ENCODE measurements at places on chromosomes 6 and 20.

- DNase-seq: peak; percentile 39
These were observed 24.1 kb upstream of the ROS1 start for GRCh38 chr6:117449549-117450439.

GRCh38 chr6:42217157-42217518, 523 bp downstream of the MRPS10 start:
- DNase-seq: no peak

- no peak for DNase-seq
These were observed 38.1 kb downstream of the PNLDC1 start for GRCh38 chr6:159838020-159838744.

DNA sequence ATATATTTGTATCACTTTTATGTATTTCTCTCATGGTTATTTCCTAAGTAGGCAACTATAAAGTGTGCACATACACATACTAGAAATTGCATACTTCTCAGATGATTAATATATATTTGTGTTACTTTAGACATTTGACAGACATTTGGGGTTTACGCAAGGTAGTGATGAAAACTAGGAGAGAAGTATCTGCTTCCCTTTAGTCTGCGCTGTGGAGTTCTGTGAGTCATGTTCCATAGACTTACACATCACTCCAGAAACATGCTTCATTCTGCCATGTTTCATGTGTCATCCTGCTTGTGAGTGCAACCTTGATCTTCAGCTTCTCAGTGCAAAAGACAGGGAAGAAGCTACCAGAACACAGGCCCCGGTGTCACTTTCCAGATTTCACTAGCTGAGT, 200.7 kb upstream of the BMP2 start:
- DNase-seq: no peak

GRCh38 chr20:19975436-19975799, 41.7 kb upstream of the NAA20 start:
- no peak for DNase-seq

GRCh38 chr20:61815678-61816077, 250.0 kb downstream of the TAF4 start:
- DNase-seq: no peak

DNA sequence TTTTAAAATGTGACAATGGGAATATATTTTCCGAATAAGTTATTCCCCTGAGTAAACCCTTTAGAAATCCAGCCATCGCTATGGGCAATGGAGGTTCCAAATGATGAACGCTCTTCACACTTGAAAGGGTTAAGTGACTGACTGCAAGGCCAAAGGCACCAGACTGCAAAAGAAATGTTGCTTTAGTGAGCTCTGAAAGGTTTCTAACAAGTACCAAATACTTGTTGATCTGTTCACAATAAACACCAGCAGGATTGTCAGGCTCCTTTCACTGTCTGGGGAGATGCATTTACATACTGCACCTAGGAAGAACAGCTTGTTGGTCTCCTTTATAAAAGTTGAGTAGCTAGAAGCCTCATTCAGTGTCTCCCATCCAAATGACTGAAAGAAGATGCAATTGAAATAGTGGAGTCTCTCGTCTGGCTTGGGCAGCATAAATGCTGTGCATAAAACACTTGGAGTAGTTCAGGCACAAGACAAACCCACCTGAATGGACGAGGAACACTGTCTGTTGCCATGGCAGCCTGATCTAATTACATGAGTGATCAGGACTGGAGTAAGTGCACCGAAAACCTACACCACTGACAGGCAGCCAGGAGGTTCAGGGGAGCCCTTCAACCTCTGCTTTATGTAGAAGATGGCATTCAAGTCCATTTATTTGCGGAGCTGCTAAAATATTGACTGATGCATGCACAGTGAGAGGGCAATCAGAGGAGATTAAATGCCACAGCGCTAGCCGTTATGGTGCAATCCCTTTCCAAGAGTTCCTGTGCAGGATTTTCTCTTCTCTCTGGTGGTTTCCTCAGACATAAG, 2.9 kb downstream of the ATXN1 start:
- no peak for DNase-seq

- DNase-seq: no peak
These were observed 605 bp downstream of the COX4I2 start for GRCh38 chr20:31638317-31638716.

GRCh38 chr6:97714772-97715171, 431.8 kb upstream of the MMS22L start:
- DNase-seq: no peak

- DNase-seq: no peak
These were observed 364.6 kb upstream of the SULF2 start for GRCh38 chr20:48149902-48150301.

- DNase-seq: no peak
These were observed 81.7 kb upstream of the MTHFD1L start for GRCh38 chr6:150783813-150784212.

DNA sequence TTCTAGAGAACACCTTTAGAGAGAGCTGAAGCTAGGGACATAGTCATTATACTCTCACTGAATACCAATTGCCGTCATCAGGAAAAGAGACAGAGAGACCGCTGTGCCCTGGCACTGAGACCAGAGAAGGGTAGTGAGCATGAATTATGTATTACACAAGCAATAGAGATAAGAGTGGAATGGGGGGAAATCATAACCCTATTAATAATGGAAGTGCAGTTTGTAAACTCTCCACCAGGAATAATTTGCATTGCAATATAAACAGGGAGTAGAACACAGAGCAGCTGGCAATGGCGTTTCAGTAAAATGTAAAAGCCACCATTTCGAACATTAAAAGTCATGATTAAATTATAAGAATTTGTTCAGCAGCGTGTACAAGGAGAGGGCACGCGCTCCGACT, 244.5 kb downstream of the MAFB start:
- DNase-seq: no peak

DNA sequence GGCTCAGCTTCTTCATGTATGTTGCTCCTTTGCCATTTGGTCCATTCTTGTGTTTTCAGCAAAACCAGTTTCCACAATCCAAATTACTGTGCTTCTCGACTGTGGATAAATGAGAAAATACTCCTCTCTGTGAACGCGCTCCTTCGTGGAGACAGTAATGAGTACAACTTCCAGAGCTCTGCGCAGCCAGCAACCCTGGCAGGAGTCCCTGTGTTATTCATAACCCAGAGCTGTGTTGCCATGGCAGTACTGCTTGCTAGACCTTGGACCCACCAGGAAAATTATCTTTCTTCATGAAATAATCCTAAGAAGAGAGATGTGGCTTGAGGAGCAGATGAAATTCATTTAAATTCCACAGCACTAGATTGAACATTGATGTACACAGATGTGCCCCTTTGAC, 73.7 kb downstream of the SLC22A3 start:
- no peak for DNase-seq

DNA sequence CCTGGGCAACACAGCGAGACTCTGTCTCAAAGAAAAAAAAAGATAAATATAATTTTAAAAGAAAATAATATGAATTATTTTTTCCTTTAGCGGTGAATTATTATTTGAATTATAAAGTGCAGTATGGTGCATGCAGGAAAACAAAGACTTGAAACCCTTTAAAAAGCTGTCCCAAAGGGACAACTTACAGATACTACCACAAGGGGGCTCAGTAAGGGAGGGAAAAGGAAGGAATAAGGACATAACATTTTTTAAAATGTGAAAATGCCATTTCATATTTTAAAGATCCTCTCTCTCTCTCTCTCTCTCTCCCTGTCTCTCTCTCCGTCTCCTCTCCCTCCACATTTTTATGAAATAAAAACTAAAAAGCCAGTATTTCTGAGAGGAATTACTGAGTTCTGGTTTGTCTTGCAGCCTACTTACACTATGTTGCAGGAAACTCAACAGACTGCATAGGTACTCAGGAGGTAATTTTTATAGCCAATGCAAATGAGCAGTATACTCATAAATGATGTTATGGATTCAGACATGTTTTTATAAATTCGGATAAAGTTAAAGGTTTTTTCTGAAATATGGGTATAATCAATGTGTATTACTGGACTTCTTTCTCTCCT, 455.0 kb upstream of the GJE1 start:
- DNase-seq: no peak

Data from pulmonary artery endothelial cell (primary cell).